Mammary epithelial cell (primary cell): ENCODE measurements at places on chromosomes 6 and 20. TPM values are rescaled to one million over a fixed set of nuclear protein-coding genes. Genes with fewer than 3 reads are reported as not detected.

The BTNL2 gene
- not detected for polyA plus RNA-seq

The TRIM31 gene
- polyA plus RNA-seq = 0.07 TPM

The MYB gene
- 0.18 TPM for polyA plus RNA-seq

The FABP7 gene
- polyA plus RNA-seq = not detected

The SLC32A1 gene
- polyA plus RNA-seq = not detected

The TSPYL4 gene
- 8.9 TPM for polyA plus RNA-seq

The MYH7B gene
- polyA plus RNA-seq = 0.11 TPM

The ZNF311 gene
- 1.3 TPM for polyA plus RNA-seq

The ARHGAP40 gene
- polyA plus RNA-seq = 2.9 TPM

The RGS17 gene
- 3.4 TPM for polyA plus RNA-seq

The SOX4 gene
- polyA plus RNA-seq = 6.2 TPM

The CLPSL1 gene
- polyA plus RNA-seq = not detected

- DNase-seq = no peak
Observed at GRCh38 chr6:79465381-79465780, 71.8 kb downstream of the LCA5 start.

- DNase-seq = peak; percentile 55
Observed at GRCh38 chr20:17995967-17996819, 27.4 kb downstream of the MGME1 start.

- peak; percentile 66 for DNase-seq
Observed at GRCh38 chr6:35728683-35729678, 7.9 kb upstream of the ARMC12 start.

GRCh38 chr6:90315354-90315950 is 18.8 kb upstream of the BACH2 start:
- no peak for DNase-seq

DNA sequence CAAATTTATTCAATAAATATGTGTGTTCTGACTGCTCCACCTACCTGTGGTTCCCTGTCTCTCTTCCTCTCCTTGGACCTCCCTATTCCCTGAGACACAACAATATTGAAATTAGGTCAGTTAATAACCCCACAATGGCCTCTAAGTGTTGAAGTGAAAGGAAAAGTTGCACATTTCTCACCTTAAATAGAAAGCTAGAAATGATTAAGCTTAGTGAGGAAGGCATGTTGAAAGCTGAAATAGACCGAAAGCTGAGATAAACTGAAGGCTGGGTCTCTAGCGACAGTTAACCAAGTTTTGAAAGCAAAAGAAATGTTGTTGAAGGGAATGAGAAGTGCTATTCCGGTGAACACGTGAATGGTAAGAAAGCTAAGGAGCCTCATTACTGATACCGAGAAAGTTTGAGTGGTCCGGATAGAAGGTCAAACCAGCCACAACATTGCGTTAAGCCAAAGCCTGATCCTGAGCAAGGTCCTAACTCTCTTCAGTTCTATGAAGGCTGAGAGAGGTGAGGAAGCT is 34.1 kb downstream of the UST start:
- DNase-seq = no peak

GRCh38 chr20:34732523-34732922 is 28.4 kb downstream of the TP53INP2 start:
- no peak for DNase-seq

GRCh38 chr6:71015392-71015791 is 58.5 kb upstream of the B3GAT2 start:
- DNase-seq = no peak

GRCh38 chr6:144365271-144365670 is 80.1 kb downstream of the UTRN start:
- no peak for DNase-seq

GRCh38 chr6:75208298-75209183 is 2.7 kb upstream of the COL12A1 start:
- peak; percentile 71 for DNase-seq

DNA sequence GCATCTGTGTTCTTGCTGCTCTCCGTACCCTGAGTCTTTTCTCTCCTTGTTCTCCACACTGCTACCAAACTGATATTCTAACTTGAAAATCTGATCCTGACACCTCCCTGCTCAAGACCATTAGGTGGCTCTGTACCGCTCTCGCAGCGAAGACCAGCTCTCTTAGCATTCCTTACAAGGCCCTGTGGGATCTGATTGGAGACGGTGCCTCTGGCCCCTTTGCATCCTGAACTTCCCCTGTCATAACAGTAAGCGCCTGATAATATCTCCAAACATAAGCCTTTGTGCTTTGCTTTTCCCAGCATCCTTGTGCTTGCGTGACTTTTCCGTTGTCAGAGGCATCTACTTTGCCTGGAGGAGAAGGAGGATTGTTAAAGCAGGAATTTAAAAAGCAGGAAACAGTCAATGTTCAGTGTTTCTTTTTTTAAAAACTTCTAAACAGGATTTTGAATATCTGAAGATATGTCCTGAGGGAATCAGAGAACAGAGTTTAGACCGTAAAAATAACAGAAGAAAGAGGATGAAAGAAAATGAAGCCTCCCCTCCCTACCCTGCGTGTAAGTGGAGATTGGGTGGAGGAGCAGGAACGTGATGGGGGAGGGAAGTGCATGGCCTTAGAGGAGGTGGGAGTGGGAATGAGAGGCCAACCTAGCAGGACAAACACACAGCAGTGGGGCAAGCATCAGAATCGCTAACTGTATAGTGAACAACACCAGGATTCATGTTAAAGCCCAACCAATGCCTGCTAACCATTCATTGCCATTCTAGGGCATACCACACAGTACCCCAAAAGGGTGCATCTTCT is 89.2 kb upstream of the STMND1 start:
- peak; percentile 16 for DNase-seq

DNA sequence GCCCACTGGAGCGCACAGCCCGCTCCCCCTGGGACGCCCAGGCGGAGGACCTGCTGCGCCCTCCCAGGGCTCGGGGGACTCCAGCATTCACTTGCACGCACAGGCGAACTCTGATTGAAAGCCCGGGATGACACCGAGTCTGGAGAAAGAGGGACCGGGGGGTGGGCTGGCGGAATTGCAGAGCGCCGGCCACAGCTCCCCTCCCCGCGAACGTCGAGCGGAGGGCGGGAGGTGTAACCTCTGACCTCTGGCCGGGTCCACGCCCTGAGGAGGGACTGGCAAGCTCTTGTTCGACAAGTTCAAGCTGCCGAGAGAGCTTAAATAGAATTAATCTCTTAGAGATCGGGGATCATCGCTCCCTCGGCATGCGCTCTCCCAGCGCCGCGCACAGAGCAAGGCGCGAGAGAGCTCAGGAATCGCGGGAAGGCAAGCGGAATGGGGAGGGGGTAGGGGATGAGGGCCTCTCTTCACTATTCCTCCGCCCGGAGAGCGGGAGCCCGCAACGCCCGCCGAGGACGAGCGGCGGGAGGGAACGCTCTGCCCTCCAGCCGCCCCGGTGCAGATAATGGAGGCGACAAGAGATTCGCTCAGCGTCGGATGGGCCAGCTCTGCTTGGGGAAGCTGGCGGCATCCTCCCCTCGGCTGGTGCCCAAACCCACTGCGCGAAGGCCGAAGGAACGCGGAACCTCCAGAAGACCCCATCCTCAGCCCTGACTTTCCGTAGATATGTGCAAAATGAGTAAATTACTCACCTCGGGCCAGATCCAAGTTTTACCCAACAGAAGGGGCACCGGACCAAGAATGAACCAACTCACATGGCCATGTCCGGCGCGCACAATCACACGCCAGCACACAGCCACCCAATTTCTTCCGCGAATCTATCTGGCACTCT is 761 bp upstream of the NR2E1 start:
- no peak for DNase-seq

DNA sequence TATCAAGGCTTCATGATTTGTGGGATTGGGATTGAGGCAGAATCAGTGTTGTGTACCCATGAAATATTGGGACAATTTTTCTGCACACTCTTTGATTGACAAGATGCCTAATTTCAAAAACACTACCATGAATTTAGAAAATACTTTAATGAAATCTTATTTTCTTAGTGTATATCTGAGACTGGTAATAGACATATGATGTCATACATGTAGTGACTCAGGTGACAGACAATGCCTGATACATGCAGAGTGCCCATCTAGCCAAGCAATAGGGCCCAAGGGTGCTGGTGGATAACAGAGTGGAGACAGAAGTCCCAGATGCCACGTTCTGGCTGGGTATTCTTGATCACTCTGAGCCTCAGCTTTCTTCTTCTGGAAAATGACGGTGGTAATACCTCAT is 279.6 kb upstream of the ARID1B start:
- no peak for DNase-seq

GRCh38 chr20:49457444-49457843 is 25.0 kb downstream of the KCNB1 start:
- DNase-seq = no peak

- no peak for DNase-seq
Observed at GRCh38 chr6:165880686-165881085, 217.6 kb upstream of the PDE10A start.

GRCh38 chr6:134406311-134406710 is 88.4 kb upstream of the SGK1 start:
- DNase-seq = peak; percentile 35

GRCh38 chr20:6395695-6396094 is 272.9 kb upstream of the FERMT1 start:
- peak; percentile 48 for DNase-seq
